ENCODE measurements at places on chromosomes 6 and 20. TPM values are rescaled to one million over a fixed set of nuclear protein-coding genes. Genes with fewer than 3 reads are reported as not detected.
A peak's percentile ranks its signal among the peaks of the same experiment; 100 is the strongest.

Gene OR2H2
- not detected for total RNA-seq

Gene RALGAPB
- 29.7 TPM for total RNA-seq

Gene C6orf132
- total RNA-seq = 1.3 TPM

Gene ZC2HC1B
- total RNA-seq = not detected

Gene DBNDD2
- total RNA-seq = 28.7 TPM

Gene OPN5
- not detected for total RNA-seq

Gene GJA10
- not detected for total RNA-seq

Gene RSPO3
- total RNA-seq = 30.4 TPM

DNA sequence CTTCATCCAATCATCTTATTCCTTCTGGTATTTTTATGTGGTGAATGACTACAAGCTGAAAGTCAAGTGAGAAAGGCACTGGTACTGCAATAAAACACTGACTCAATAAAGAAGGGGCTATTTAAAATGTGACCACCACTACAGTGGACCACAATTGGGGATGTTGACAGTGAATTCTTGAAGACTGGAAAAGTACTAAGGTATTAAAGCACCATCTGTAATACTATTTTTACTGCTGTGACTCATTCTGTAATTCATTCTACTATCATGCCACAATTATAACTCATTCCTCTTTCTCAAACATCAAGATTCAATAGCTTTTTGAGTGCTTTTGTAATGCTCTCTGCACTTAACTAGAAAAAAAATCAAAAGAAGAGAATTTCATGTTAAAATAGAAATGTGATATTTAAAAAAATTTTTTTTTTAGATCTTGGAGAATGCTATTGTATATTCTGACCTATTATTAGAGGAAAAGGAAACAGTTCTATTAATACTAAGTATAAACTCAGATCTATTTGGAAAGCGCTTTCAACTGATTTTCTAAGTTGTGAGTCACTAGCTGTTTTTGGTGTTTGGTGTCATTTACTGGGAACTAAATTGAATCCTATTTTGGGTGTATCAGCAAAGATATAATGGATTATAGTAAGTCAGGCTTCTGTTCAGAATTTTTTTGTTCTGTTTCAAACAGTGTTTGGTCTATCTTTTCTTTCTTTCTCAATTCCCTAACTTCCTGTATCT is 104.7 kb upstream of the TMEM170B start:
- no peak for DNase-seq

GRCh38 chr6:39280247-39280731 is 33.9 kb downstream of the KCNK17 start:
- DNase-seq = no peak

DNA sequence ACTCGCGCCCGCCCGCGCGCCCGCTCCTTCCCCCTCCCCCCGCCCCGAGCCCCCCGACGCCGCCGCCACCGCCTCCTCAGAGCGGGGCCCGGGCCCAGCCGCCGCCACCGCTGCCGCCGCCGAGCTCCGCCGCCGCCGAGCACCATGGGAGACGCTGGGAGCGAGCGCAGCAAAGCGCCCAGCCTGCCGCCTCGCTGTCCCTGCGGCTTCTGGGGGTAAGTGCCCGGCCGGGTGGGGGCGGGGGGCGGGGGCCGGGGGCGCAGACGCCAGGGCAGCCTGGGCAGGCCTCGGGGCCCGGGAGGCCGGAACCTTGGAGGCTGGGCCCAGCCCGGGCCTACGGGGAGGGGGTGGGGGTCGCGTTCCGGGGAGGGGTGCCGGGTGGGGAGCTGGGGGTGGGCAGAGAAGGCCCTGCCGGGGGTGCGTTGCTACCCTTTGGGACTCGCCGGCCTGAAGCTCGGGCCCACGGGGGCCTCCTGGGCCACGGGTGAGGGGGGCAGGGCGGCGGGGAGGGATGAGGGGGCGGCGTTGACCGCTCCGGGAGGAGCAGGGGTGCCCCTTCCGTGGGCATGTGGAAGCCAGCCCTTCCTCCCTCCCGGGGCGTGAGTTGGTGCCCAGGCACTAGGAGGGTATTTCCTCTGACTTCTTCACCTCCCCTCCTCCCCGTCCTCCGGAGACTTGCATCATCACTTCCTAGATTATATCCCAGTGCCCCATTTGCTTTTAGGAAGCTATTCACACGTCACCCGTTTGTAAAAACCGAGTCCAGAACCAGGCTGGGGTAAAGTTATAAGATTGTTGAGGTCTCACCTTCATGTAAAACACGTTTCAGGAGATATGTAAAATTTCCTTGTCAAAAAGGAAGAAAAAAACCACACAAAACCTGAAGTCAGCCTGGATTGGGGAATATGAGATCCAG is 533 bp downstream of the ZFAND3 start:
- no peak for DNase-seq

DNA sequence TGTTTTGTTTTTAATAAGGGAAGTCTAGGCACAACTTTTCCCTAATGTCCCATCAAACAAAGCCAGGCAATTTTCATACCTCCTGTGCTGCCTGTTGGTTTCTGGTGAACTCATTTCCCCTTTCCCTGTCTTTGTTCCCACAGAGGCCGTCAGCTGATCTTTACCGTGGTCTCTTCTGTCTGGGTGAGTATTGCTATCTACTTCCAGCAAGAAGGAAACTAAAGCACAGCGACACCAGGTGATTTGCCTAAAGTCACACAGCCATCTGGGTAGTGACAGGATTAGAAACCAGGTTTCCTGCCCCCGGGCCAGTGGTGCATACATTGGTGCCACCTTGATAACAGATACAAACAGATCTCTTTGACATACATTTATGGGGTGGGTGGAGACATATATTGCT is 59.6 kb downstream of the RAB44 start:
- DNase-seq = no peak

GRCh38 chr6:37126961-37127616 is 42.9 kb upstream of the PIM1 start:
- no peak for DNase-seq

DNA sequence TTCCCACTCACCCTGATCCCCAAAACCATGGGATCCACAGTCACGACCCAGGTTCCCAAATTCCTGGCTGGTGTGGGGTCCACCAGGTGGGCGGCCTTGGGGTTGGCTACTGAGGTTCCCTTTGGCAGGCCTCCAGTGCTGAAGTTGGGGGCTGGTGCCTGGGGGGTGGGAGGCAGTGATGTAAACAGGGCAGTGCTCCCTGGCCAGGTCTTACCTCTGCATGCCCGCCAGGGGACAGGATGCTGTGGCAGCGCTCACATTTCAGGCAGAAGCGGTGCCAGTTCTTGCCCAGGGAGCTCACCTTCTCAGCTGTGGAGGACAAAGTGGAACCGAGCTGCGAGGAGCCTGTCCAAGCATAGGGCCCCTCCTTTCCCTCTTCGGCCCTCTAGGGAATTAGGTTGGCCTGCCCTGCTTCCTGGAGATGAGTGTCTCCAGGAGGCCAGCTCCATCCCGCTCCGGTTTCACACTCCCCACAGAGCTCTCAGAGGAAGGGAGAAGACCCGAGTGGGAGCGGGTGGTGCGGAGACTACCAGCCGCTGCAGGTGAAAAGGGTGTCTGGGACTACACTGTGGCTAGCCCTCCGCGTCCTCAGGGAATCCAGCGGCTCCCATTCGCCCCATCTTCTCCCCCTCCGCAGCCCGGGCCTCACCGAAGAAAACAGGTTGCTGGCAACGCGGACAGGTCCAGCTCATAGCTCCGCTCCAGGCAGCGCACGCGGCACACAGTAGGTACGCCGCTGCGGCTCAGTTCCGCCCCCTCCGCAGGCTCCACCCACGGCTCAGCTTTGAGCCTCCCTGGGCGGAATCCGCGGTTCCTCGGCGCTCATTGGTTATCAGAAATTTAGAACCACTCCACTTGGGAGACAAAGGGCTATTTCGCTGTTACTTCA is at the start of gene CRIP3:
Gene CRIP3, minus strand, starts transcription at position 726 of the 889 bp plus-strand sequence. Its CDS starts 34 bp downstream, at position 692.
- no peak for DNase-seq

DNA sequence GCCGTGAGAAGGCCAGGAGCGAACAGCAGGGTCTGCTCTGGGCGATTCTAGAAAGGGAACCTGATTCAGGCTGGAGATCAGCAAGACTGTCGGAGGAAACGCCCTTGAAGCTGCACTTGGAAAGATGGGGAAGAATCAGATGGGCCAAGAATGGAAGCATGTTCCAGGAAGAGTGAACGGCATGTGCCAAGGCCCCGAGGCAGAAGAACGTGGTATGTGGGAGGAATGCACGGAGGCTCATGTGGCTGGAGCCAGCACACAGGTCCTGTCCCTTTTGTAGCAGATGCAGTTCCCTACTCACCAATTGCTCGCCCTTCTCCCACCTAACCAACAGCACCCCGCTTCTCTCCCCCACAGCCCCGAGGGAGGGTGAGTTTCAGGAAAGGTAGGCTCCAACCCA is 180.6 kb downstream of the TFAP2C start:
- no peak for DNase-seq

- no peak for DNase-seq
Measured at GRCh38 chr6:136161950-136162349, 88.2 kb downstream of the MTFR2 start.

DNA sequence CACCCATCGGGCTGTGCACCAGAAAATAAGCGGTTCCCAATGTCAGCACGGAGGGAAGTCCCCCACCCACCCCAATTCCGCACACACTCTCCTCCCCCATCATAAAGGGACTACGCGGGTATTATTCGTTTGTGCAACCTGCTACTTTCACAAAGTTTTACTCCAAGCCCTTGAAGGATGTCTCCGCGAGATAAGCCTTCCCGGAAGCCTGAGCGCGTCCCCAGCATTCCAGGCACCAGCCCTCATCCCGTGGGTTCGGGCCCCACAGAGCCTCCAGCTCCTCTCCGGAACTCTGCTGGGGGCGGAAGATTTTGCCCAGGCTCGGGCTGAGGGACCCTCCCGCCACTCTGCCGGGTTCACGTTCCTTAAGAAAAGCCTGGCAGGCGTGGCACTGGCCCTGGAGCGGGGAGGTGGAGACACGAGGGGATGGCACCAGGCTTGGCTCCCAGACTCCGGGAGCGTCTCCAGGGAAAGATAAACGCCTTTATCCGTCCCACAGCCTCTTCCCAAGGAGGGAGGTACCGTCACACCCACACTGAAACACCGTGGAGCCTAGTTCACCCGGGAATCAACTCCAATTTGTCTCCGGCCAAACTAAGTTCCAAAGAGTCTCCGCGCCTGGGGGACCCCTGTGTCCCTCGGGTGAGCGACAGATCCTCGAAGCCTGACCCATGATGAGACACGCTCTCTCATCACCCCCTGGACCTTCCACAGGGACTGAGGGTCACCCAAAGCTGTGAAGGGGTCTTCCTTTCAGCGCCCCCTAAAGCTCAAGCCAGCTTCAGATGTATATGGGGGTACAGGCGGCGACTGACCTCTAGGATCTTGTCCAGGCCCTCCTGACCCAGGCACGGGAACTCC is 934 bp downstream of the KCNK5 start:
- DNase-seq = no peak

- no peak for DNase-seq
Measured at GRCh38 chr20:25148181-25148981, 47.1 kb upstream of the ENTPD6 start.

- no peak for DNase-seq
Measured at GRCh38 chr6:47977314-47977713, 133.7 kb downstream of the PTCHD4 start.

GRCh38 chr6:119360262-119360915 is 10.8 kb upstream of the MAN1A1 start:
- no peak for DNase-seq

GRCh38 chr6:39182604-39183003 is 46.7 kb downstream of the KCNK5 start:
- DNase-seq = peak; percentile 55

GRCh38 chr6:127459231-127459641 is at the start of gene KIAA0408:
TSS of gene KIAA0408 (minus strand) at chr6:127459389. CDS start at chr6:127453981, 5,408 bp downstream.
- no peak for DNase-seq

- DNase-seq = no peak
Measured at GRCh38 chr20:31642837-31643236, 5.1 kb downstream of the COX4I2 start.

DNA sequence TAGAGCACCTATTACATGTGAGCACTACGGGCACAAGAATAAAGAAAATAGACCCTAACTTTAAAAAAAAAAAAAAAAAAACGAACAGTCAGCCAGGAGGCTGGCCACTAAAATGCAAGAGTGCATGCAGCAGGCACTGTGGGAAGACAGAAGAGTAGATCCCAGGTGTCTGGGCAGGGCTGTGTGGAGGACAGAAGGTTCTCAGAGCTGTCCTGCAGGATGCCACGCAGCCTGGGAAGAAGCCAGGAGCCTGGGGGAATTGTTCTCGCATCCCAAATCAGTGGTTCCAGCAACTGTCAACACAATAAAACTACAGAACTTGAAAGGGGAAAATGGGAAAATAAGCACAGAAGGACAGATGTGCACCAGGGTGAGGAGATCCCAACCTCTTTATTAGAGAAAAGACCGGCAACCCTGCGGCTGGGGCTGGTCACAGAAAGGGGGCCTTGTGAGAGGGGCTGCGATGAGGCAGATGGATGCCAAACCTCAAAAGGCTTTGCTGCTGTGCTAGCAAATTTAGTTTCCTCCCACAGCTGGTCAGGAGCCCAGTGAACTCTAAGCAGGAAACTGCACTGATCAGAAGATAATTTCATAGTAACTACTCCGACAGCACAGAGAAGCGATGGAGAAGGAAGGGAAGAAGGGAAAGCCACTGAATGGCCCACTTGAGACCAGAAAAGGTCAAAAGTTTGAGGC is 30.9 kb downstream of the MAP3K5 start:
- no peak for DNase-seq

- no peak for DNase-seq
Measured at GRCh38 chr6:34273242-34273805, 24.5 kb upstream of the SMIM29 start.

- DNase-seq = no peak
Measured at GRCh38 chr20:61161726-61162390, 90.2 kb upstream of the CDH4 start.

DNA sequence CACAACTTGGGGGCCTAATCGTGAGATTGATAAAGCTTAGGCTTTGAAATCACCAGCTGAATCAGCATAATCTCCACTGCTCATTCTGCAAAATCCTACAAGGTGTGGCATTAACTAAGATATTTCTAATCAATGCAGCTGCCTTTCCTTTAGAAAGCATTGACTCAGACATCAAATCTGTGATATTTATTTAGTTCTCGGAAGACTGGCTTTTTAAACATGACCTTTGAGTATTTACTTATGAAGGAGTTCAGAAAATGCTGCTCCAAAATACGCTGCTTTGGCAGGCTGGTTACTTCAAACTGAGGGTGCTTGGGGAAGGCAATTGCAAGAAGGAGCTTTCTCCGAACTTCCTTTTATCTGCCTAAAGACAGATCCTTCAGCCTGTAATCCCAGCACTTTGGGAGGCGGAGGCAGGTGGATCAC is 23.7 kb upstream of the FUCA2 start:
- no peak for DNase-seq

DNA sequence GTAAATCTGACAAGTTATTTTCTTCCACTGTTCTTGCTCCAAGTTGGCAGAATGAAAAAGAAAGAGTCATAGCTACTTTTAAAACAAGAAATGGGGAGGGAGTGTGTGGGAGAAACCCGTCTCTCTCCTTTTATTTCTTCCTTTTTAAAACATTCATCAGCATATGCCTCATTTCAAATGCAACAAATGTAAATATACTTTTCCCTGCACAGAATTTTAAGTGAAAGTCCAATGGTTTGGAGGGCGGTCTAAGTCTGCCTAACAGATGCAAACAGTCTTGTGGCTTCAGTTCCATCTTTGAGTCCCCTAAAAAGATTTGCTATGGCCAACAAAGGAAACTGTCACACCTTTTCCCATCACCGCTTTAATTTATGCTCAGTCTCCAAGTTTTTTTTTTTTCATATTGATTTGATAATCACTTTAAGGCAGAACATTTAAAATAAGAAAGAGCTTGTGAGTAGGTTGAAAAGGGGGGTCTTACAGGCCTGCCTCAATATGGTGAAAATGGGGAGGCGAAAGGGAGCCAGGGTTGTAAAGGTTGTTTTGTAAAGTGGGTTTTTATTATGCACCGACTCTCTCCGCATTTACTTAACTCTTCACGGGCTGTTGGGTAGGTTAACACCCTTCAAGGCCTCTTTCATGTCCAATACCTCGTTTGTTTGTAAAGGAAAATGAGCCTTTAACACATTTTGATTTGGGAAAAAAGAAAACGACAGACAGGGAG is 4.6 kb downstream of the TFAP2D start:
- no peak for DNase-seq
